ENCODE measurements at places on chromosomes 2 and 18.
A peak's percentile ranks its signal among the peaks of the same experiment; 100 is the strongest.

GRCh38 chr18:62458346-62458745 is 64.5 kb upstream of the ZCCHC2 start:
- DNase-seq, result no peak

DNA sequence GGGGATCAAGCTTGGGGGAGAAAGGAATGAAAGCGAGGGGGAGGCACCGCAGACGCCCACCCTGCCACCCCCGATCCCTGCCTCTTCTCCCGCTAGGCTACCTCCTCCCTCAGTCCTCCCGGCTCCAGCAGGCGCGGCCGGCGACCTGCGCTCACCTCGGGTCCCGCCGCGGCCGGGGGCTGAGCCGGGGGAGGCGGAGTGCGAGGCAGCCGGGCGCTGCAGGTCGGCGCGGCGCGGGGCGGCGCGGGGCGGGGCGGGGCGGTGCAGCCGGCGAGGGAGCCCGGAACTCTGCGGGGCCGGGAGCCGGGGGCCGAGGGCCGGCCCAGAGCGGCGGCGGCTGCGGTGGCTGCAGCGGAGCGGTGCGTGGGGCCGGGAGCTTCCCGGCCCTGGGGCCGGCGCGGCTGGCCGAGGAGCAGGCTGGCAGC is 477 bp downstream of the ACVR1 start:
- DNase-seq, result peak; percentile 36

GRCh38 chr2:64141674-64142405 is 2.4 kb downstream of the PELI1 start:
- DNase-seq, result no peak

- DNase-seq, result no peak
Observed at GRCh38 chr2:40282428-40282827, 169.5 kb downstream of the SLC8A1 start.

GRCh38 chr2:168450171-168450570 is 5.9 kb upstream of the CERS6 start:
- DNase-seq, result no peak

DNA sequence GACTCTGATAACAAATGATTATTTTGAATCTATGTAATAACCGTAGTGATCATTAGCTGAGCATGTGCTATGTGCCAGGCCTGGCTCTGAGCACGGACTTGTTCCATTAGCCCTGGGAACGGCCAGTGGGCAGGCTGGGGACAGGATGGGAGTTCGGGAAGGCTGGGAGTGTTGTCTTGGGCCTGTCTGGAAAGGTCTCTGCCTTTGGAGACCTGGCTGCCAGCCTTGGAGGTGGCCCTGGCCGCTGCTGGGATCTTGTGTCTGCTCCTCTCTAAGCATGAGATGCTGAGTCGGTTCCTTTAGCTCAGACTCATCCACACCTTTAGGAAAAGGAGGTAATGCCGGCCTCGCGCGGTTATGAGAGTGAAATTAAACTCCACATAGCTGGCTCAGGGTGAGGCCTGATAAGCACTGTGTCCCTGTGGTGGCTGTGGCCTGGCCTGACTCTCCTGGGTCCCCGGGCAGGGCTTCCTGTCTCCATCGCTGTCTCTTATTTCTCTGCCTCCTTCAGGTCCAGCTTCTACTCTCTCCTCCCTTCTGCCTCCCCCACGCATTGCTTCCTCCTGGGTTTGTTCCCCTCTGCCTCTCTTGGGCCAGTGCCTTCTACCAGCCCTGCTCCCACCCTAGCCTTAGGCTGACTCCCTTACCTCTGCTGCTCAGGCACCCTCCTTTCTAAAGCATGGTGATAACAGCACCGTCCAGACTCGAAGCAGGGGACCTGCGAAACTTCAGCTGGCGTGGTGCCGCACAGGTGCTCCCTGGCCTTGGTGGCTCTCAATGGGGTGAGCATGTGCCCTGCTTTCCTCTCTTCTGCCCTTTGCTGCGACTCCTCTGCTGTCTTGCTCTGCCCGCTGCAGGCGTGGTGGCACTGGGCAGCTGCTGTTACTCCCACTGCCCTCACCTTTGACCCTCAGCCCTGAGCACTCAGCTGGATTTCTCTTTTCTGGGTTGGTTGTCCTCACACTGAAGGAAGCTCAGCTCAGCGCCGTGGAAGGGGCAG is 41.8 kb downstream of the NCK2 start:
- no peak for DNase-seq
